ENCODE measurements at places on chromosomes 16 and 17. TPM values are rescaled to one million over a fixed set of nuclear protein-coding genes. Genes with fewer than 3 reads are reported as not detected.

TPPP3 gene
- polyA plus RNA-seq: 394 TPM

DNA sequence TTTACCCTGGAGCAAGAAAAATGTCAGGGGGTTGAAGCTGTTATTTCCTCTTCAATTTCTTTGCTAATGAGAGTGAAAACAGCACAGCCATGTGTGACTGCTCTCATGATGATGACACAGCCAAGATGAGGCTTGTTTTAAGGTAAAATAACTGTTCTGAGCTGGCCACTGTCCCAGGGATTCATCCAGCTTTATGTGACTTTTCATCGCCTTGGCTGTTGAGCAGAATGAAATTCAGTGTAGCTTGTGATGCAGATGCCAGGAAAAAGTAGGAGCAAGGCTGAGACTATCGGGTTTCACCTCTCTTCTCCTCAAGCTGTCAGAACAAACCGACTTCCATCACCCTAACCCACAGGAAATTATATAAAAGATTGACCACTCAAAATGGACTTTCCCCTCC, 361.8 kb upstream of the CDH5 start:
- peak; percentile 48 for DNase-seq

DNA sequence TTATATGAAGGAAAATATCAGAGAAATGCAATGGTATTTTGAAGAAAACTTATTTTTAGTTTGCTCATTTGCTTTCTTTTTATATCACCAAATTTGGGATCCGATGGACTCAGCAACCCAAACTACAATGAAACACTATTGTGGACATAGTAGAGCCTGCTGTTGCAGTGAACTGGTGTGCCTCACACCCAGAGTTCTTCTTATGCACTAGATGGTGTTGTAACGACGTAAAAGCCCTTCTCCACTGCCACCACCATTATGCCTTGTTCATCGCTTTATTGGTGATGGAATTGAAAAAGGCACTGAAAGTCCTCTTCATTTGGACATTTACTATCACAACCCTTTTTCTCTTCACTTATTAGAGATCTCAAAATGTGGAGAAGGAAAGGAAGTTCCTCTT, 381.3 kb downstream of the CDH8 start:
- no peak for DNase-seq

DNA sequence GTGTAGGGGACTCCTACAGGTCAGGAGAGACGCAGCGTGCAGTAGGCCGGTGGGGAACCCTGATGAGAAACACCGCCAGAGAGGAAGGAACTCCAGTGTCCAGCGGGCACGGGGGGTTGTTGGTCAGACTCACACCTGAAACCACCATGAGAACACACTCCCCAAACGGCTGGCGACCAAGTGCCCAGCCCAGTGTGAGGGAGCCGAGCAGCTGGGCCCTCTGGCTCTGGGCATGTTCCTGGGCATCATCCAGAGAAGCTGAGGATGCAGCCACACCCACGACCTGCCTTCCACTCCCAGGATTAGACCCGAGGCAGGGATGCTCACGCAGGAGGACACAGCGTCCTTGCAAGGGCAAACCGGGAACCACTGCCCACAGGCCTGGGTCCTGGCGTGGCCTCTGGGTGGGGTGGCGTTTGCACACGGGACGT, 108.3 kb upstream of the ZNF750 start:
- no peak for DNase-seq

GRCh38 chr17:17376362-17376761, 73.2 kb downstream of the NT5M start:
- DNase-seq: no peak
